ENCODE measurements at places on chromosomes 5 and 9.

GRCh38 chr9:120571443-120572257, 8.3 kb downstream of the CDK5RAP2 start:
- peak; percentile 56 for DNase-seq

DNA sequence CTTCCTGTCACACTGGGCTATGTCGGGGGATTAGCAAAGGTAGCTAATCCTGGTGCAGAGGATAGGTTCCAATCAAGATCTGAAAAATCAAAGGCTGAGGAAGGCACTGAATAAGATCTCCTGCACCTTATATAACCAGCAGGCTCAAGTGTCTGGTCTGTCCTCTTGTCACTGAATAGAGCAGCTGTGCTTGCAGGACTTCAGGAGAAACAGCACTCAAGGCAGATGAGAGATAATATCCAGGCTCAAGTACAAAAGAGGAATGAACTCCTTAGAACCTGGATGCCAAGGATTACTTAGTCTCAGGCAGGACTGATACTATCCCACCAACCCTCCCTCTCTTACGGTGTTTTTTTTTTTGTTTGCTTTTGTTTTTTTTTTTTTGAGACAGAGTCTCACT, 108.8 kb upstream of the LRRTM2 start:
- no peak for DNase-seq

- no peak for DNase-seq
These were observed 129.8 kb downstream of the GADD45G start for GRCh38 chr9:89734600-89735041.

- DNase-seq = no peak
These were observed 148.4 kb downstream of the SIL1 start for GRCh38 chr5:139049780-139050179.

- DNase-seq = no peak
These were observed 499.7 kb downstream of the PDE4D start for GRCh38 chr5:59393585-59394420.

DNA sequence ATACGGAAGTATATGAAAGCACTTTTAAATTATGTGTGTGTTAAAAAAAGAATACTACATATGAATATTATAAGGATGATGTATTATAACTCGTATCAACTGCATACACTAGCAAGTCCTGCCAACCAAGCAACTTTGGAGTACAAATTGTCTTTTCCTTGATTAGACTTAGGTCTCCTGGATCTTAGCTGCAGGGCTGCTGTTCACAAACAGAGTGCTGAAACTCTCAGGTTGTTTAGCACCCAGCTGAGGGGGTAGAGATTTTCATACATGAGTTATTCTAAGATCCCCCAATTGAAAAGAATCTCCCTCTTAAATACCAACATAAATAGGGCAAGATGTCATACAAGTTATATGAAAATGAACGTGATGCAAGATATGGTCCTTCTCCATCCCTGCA, 149.8 kb upstream of the TNC start:
- no peak for DNase-seq

DNA sequence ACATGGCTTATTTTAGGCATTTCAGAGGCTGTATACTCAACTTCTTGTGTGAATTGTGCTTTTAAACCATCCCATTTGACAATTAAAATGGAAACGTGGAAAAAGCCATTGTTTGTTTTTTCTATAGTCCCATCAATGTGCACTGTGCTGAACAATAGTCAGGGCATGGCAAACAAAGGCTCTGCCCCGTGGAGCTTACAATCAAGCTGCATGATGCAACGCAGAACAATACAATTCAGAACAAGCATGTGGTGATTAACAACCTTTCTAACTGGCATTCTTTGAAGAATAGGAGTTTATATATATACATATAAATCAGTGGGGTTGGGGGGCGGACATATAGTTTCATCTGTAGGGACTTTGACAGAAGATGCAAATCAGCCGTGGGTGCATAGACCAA, 2125.4 kb upstream of the WWC1 start:
- no peak for DNase-seq

DNA sequence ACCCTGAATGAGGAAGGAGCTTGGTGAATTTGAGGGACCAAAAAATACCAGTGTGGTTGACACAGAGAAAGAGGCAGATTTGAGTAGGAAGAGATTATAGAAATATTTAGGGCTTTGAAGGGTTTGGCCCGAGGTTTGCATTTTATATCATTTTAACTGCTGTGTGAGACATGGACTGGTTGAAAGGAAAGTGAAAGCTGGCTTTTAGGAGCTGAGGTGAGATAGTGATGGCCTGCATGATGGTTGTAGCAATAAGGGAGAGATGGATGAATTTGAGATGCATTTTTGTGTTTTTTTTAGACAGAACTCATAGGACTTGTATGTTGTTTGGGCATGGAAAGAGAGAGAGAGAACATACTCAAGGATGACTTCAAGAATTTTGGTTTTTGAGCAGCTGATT, 21.7 kb downstream of the FER start:
- DNase-seq = no peak

DNA sequence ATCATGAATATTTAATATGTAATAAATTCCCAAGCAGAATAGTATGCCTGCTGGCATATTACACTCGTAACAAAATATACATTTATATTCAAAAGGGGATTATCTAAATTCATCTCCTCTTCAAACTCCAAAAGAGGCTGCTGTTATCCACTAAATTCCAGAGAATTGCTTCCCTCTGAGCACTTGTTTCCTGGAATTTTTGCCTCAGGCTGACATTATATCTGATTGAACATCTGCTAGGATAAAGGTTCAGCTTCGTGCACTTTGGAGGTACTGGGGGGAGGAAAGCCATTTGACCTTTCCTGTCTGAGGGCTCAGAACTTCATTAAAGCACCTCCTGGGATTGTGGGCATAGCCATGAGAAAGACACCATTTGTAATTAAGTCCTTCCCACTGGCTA, 4.3 kb upstream of the HAPLN1 start:
- no peak for DNase-seq

DNA sequence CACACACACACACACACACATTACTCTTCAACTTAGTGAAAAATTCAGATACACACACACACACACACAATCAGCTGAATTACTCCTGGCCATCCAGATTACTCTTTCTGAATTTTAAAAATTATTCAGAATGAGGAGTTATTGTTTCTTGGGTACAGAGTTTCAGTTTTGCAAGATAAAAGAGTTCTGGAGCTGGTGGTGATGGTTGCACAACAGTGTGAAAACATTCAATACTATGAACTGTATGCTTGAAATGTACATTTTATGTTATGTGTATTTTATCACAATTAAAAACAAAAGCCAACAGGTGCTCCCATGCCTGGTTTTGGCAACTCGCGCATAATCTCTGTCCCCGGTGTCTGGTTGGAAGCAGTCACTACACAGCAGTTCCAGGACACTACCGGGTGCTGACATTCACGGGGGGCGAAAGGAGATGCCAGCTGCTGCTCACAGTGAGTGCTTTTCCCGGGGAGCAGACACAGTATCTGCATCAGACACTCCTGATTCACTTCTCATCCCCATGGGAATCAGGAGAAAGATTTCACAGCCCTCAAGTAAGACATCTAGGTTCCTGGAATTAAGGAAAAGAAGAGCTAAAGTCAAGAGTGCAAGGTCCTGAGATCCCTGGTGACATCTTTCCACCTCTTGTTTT, 55.7 kb downstream of the LHFPL2 start:
- DNase-seq = no peak

DNA sequence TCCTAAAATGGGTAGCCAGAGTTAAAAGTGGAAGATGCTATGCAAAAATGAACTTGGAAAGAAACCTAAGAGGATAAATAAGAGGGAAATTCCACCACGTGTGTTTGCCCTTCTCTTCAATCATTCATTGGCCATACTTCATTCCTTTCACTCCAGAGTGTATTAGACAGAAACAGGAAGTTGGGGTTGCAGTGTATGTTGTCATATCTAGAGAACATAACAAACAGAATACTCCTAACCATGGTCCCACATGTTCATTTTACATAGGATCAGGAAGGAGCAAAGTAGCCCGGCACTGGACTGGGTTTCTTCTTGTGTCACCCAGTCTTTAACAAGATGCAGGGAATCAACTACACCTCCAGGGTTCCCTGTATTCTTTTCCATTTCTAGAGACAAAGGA, 7.6 kb upstream of the GPBP1 start:
- no peak for DNase-seq
